ENCODE measurements at places on chromosomes 1 and 21.

GRCh38 chr1:184838504-184838951 is 83.9 kb upstream of the EDEM3 start:
- DNase-seq, result peak; percentile 62

DNA sequence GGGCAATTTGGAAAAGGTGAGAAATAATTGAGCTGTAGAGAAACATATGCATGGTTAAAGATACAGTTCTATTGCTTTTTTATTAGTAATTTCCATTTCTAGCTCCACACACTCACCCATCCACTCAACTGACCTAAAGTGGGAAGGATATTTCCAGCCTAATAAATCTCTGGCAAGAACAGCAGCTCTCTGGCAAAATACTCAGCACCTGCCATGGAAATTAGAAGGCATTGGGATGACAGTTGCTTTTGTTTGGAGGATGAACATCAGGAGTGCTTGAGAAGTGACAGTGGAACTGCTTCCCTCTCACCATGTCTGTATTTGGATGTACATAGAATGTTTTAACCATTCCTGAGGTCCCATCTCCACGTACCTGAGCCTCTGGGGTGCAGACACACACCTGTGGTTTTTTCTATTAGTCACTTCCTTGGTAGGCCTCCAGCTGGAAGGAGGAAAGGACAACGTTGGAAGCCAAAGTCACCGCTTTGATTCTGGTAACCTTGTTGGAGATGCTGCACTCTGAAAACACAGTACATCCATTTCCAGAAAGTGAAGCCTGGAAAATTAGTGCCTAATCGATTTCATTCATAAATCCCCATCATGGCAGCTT is 62.3 kb upstream of the RUNX1 start:
- no peak for DNase-seq

DNA sequence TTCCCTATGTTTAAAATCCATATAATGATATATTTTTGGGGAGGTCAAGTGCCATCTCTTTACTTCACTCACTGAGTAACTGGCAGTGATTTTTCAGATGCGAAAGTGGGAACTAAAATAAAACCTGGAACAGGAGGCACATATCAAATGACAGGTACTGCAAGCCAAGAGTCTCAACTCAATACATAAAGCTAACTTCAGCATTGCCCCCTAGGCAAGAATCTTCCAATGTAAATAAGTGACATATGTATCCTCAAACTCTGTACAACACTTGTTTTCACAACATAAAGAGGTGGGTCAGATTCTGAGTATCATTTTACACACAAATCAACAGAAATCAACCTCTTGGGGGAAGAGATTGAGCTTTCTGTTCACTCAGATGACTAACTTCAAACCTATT is 18.1 kb downstream of the DCAF8 start:
- no peak for DNase-seq

GRCh38 chr1:47554082-47554481 is 116.2 kb downstream of the FOXD2 start:
- DNase-seq, result no peak

GRCh38 chr1:224259986-224260385 is 70.0 kb downstream of the NVL start:
- no peak for DNase-seq

- DNase-seq, result no peak
Observed at GRCh38 chr1:15991427-15992186, 12.4 kb upstream of the SRARP start.

DNA sequence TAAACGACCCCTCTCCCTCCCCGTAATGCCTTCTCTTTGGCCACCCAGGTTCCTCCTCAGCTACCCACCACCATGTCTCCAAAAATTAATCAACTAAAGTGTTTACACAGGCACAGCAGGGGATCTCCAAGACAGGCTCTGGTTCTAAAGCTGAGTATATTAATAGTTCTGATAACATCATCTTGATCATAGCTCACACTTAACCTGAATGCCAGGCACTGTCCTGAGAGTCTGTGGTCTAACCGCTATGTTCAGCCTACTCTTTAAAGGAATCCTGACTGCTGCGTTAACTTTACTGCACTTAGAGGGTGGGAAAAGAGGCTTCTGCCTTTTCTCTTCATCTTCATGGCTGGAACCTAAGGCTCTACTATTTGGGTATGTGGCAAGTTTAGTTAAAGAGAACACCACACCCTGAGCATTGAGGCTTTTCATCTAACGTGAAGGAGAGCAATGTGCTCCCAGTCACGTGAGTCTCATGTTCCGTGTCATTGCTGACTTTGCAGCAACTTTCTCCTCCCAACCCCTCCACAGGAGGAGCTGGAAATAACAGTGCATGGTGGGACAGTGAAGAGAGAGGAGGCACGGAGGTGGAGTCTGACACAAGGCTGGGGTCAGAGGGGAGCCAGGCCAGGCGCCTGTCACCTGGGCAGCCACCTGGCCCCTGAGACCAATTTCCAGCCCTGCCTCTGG is 86.4 kb downstream of the FAM78B start:
- no peak for DNase-seq

GRCh38 chr1:63042278-63042677 is 258.3 kb downstream of the ATG4C start:
- no peak for DNase-seq

DNA sequence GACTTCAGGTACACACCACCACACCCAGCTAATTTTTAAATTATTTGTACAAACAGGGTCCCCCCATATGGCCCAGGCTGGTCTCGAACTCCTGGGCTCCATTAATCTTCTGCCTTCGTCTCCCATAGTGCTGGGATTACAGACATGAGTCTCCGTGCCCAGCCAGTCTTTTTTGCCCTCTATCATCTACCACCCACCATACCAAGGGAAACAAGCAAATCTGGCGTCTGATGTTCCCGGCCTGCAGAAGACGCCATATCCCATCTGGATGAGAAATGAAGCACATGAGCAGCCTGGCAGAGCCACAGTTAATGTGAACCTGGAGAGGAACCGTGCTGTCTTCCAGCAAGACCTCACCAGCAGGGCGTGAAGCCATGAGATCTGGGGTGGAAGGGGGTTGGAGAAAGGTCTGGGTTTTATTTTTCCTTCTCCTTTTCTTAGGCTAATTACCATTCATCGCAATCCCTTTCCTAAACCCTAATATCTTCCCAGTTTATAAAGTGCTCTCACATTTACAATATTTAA is 1.8 kb upstream of the PRELP start:
- DNase-seq, result no peak

DNA sequence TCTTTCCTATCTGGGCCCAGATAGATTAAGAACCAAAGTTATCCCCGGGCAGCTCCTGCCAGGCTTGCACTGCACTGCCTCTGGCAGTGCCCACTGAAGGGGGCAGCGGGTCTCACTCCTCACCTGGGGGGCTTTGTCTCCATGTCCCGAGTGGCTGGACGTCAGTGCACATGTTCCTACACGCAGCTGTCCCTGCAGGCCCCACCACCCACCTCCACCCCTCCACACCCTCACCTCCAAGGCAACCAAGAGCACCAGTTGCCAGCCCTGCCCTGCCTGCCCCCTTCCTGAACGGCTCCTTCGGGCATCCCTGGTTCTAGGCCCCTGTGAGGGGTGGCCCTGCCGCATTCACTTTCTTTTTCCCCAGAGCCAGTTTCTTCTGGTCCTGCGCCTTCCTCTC is 147.2 kb downstream of the PEX14 start:
- DNase-seq, result no peak

- no peak for DNase-seq
Observed at GRCh38 chr1:64030411-64030810, 173.0 kb upstream of the UBE2U start.

DNA sequence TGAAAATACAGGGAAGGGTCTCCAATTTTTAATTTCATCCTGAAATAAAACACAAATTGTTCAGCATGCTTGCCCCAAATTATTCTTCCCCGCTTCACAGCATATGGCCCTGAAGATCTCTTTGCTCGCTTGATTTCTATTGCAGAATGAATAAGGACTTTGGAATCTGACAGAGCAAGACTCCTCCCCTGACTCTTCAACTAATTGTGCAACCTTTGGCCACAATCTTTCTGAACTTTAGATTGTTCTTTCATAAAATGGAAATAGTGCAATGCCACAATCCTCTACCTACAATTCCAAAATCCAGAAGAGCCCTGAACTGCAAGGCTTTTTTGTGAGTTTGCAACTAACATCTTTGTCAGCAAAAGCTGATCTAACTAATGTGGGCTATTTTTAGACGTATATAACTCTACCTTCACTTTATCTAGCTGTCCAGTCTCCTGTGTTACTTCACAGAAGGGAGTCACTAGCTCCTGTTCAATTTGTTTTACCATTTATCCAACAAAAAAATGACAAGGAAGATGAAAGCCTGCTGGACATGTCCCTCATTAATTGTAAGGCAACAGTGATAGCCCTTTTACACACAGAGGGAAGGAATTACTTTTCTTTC is 13.4 kb downstream of the RNASEL start:
- no peak for DNase-seq

DNA sequence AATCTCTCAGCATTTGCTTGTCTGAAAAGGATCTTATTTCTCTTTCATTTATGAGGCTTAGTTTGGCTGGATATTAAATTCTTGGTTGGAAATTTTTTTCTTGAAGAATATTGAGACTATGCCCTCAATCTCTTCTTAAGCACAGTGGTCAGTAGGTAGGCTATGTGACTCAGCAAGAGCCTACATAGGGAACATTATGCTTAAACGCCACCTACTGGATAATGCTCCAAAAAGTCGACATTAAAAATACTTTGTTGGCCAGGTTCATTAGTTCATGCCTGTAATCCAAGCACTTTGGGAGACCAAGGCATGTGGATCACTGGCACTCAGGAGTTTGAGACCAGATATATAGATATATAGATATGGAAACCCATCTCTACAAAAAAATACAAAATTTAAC is 678.0 kb upstream of the USP24 start:
- DNase-seq, result no peak

- no peak for DNase-seq
Observed at GRCh38 chr1:151547119-151547899, 7.2 kb downstream of the TUFT1 start.

DNA sequence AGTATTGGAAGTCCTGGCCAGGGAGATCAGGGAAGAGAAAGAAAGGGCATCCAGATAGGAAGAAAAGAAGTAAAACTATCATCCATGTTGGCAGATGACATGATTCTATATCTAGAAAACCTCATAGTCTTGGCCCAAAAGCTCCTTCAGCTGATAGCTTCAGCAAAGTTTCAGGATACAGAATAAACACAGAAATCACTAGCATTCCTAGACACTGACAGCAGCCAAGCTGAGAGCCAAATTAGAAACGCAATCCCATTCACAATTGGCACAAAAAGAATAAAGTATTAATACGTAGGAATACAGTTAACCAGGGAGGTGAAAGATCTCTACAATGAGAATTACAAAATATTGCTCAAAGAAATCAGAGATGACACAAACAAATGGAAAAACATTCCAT is 44.6 kb downstream of the ZFYVE9 start:
- no peak for DNase-seq

GRCh38 chr21:28454564-28455252 is 538.0 kb downstream of the LTN1 start:
- no peak for DNase-seq

All from thoracic aorta (tissue), 2 donors.